ENCODE measurements at places on chromosomes 4 and X.

GRCh38 chr4:25951390-25951952, 37.5 kb downstream of the SMIM20 start:
- no peak for DNase-seq

- no peak for DNase-seq
Measured at GRCh38 chr4:3200423-3201090, 48.4 kb upstream of the MSANTD1 start.

DNA sequence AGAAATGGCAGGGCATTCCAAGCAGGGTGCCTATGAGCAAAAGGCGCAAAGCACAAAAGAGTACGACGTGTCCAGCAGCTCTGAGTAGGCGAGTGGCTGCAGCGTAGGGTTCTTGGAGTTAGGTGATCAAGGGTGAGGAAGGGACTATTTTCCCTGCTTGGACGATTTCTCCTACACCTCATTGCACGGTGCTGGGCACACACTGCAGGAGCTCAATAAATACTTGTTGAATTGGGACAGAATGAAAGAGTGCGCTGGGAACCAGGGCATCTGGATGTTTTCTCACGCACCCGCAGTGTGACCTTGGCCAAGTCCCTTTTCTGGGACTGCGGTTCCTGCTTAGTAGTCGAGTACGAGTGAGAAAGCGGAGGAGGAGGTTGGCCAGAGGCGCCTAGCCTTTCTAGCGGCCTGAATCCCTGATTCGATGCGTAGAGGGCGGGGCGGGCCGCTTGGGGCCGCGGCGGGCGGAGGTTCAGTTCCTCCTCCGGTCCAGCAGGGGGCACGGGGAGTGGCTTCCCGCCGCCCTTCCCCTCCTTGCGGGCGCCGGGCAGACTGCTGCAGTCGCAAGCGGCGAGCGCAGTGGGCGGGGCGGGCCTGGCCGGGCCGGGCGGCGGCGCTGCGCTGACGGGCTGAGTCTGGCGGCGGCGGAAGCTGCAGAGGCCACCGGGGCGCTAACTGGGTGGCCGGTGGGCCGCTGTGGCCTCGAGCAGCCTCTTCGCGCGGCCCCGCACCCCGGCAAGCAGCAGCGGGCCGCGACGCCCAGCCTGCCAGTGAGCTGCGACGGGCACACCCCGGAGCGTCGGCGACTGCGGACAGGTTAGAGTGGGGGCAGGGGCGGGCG, at the start of gene FAM199X:
Gene FAM199X, plus strand, starts transcription at position 560 of the 841 bp plus-strand sequence. CDS start 333 bp downstream, outside the sequence.
- DNase-seq, result peak; percentile 77

DNA sequence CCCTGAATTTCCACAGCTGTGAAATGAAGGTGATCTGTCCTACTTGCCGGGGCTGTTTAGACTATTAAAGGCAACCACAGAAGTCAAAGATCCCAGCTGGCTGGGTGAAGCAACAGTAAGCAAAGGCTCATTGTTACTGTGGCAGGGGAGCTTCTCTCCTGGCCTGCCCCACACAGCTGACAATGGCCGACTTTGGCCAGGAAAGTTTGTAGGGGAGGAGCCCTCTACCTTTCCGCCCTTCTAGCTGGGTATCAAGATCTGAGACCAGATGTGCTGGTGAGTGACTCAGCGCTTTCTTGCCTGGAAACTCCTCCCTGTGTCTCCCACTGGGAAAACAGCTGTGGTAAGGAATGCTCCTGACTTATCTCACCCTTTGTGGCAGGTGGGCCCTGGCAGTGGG, 21.1 kb downstream of the RASSF6 start:
- DNase-seq, result no peak

- DNase-seq, result no peak
Measured at GRCh38 chrX:137424679-137425078, 141.2 kb upstream of the ZIC3 start.

- no peak for DNase-seq
Measured at GRCh38 chr4:108249397-108249796, 80.7 kb upstream of the LEF1 start.

- DNase-seq, result no peak
Measured at GRCh38 chr4:3293401-3294391, 875 bp downstream of the RGS12 start.

- no peak for DNase-seq
Measured at GRCh38 chr4:143348233-143349077, 11.8 kb downstream of the GAB1 start.

GRCh38 chrX:1283741-1284140, 15.1 kb downstream of the CSF2RA start:
- DNase-seq, result no peak

GRCh38 chr4:74415602-74416300, 29.2 kb upstream of the AREG start:
- no peak for DNase-seq

DNA sequence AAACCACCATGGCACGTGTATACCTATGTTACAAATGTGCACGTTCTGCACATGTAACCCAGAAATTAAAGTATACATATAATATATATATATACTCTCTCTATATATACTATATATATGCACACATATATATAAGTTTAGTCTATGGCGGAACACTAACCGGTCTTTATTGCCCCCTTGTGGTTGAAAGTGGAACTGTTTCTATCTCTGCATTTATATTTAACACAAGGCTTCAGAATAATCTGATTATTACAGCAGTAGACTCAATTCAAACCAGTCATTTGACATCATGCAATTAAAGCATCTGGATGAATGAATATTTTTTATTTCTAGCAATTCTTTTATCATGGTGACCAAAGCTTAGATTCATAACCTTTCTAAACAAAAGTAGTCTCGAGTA, 14.6 kb downstream of the RAB9B start:
- DNase-seq, result no peak

GRCh38 chrX:69278031-69278687, 112.9 kb upstream of the PJA1 start:
- DNase-seq, result no peak

GRCh38 chr4:86431543-86432116, 71.8 kb upstream of the MAPK10 start:
- no peak for DNase-seq

DNA sequence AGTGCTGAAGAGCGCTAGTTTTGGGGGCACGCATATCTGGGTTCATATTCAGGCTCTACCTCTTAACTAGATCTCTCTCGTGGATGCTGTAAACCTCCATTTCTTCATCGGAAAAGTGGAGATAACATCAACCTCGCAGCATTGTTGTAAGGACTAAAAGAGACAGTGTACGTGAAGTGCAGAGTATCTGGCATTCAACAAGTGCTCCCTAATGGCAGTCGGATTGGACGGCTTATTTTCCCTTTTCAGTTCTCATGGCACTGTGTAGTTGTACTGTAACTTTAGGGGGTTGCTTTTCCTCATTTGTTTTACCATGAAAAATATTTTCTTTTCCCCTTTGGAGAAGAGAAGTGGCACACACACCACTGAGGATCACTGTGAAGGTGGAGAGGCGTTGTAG, 51.4 kb upstream of the ESX1 start:
- DNase-seq, result no peak

DNA sequence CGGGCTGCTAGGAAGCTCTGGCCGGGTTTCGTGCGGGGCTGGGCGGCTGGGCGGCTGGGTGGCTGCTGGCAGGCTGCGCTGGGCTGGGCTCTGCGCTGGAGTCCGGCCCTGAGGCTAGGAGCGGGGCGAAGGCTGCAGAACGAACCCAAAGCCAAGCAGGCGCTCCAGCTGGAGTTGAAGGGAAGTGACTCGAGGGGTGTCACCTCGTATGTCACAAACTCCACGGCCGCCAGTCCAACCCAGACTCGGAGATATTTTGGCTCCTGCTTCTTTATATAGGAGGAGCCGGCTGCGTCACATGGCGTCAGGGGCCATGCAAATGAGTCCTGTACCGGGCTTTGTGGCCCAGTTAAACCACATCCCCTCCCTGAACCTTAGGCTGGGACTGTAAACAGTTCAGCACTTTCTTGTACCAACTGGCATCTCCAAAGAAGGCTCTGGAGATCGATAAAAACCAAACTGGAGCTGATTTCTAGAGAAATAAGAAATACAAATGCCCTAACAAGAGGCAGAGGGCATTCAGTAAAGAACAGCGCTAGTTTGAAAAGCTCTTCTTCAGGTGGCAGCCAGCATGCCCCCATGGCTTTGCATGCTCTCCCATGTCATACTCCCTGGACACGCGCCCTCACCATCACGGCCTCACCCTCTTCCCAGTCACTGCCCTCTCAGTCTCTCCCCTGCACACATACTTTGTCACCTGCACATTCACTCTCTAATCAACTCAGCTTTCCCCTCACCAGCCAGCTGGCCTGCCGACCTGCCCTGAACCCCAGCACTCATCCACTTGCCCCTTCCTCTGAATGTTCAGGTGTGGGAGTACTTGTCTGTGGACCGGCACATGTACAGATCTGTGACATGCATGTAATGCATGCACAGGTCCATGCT, 58.5 kb downstream of the TSC22D3 start:
- DNase-seq, result peak; percentile 79

- no peak for DNase-seq
Measured at GRCh38 chrX:72050011-72050410, 81.7 kb downstream of the RTL5 start.

GRCh38 chr4:65960751-65961150, 290.5 kb upstream of the EPHA5 start:
- no peak for DNase-seq

- no peak for DNase-seq
Measured at GRCh38 chr4:149347139-149347538, 468.5 kb downstream of the IQCM start.

- DNase-seq, result no peak
Measured at GRCh38 chr4:145736241-145736831, 56.4 kb downstream of the C4orf51 start.

- no peak for DNase-seq
Measured at GRCh38 chr4:112889619-112890527, 159.6 kb upstream of the ANK2 start.
